K562 (cell line): ENCODE measurements at places on chromosomes 4 and X.

DNA sequence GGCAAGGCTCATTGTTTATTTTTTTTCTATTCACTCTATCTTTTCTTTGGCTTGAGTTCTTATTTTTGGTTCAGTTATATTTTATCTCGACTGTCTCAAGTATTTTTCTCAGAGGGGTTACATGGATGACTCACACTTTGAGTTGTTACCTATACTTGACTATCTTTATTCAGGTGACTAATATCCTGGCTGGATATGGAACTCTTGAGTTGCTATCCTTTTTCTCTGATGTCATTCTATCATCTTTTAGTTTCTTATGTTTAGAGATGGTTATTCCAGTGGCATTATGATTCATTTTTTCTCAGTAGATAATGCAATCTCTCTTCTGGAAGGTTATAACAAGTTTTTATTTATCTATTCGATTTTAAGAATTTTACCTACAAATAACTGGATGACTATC lies 117.9 kb downstream of the COX18 start:
- H3K4me3 ChIP-seq: no peak overlapping the region
- no peaks in the 10 kb centered on the region for H3K4me1 ChIP-seq
- no peak for DNase-seq
- H3K36me3 ChIP-seq: no peaks in the 10 kb centered on the region

- H3K4me3 ChIP-seq: no peak overlapping the region
- no peaks in the 10 kb centered on the region for H3K4me1 ChIP-seq
- no peak overlapping the region for H3K27ac ChIP-seq
- H3K27me3 ChIP-seq: no peaks in the 10 kb centered on the region
Measured at GRCh38 chr4:20311856-20312255, 60.2 kb downstream of the SLIT2 start.

- H3K36me3 ChIP-seq: no peaks in the 10 kb centered on the region
- H3K27ac ChIP-seq: no peak overlapping the region
- H3K4me3 ChIP-seq: no peak overlapping the region
- no peak for DNase-seq
Measured at GRCh38 chr4:8016527-8016926, 76.9 kb upstream of the AFAP1 start.

DNA sequence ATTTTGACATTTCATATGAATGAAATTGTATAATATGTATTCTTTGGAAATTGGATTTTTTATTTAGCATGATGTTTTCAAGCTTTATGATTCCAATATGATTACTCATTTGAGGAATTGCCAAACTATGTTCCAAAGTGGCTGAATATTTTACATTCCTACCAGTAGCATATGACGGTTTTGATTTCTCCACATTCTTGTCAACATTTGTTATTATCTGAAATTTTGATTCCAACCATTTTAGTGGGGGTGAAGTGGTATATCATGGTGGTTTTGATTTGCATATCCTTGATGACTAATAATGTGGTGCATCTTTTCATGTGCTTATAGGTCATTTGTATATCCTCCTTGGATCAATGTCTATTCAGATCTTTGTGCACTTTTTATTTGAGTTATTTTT lies 2.6 kb upstream of the BEX1 start:
- DNase-seq: no peak
- no peaks in the 10 kb centered on the region for H3K27me3 ChIP-seq
- H3K27ac ChIP-seq: no peak overlapping the region
- H3K4me3 ChIP-seq: no peak overlapping the region

GRCh38 chr4:182518421-182518820 lies 275.2 kb downstream of the TENM3 start:
- H3K36me3 ChIP-seq: no peaks in the 10 kb centered on the region
- no peak for DNase-seq
- H3K4me1 ChIP-seq: no peaks in the 10 kb centered on the region
- no peak overlapping the region for H3K27ac ChIP-seq
